ENCODE measurements at places on chromosomes 5 and 9.

GRCh38 chr5:134552301-134552700 lies 26.8 kb downstream of the JADE2 start:
- no peak for DNase-seq

- DNase-seq: no peak
Observed at GRCh38 chr5:61342071-61342501, 10.0 kb downstream of the ZSWIM6 start.

GRCh38 chr9:4579001-4579400 lies 83.1 kb upstream of the PLPP6 start:
- no peak for DNase-seq

GRCh38 chr5:69484891-69485290 lies 7.7 kb upstream of the OCLN start:
- DNase-seq: no peak

GRCh38 chr9:106733828-106734380 lies 129.1 kb upstream of the ZNF462 start:
- no peak for DNase-seq

DNA sequence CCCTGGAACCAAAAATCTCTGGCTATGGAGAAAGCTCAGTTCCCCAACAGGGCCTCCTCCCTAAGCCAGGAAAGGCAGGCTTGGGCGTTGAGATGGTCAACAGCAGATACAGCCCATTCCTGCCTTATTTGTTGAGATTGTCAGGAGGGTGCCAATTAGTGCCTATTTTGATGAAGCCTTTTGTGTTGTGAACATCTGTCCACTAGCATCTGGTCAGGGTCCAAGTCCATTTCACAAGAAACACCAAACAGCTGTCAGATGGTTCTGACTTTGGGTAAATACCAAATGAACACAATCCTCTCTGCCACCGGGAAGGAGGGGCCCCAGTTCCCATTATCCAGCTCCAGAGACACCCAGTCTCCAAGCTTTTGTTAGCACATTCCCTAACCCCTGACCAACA lies 19.9 kb downstream of the SEMA6A start:
- no peak for DNase-seq

GRCh38 chr9:133987446-133987788 lies 4.7 kb downstream of the VAV2 start:
- DNase-seq: no peak

- no peak for DNase-seq
Observed at GRCh38 chr5:80963966-80964481, 3.9 kb downstream of the RASGRF2 start.

DNA sequence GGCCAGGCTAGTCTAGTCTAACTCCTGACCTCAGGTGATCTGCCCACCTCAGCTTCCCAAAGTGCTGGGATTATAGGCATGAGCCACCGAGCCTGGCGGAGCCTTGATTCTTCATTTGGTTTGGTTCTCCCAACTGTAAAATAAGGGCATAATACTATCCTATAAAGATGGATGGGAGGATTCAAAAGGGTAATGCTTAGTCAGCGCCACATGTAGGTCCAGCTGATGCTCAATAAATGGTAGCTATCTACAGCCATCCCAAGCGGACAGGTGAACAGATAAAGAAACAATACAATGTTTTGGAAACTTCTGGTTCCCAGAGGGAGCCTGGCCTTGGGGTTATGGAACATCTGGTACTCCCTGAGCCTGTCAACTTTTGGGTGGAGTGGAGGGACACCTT lies 13.6 kb upstream of the SET start:
- DNase-seq: no peak

- DNase-seq: no peak
Observed at GRCh38 chr9:111805830-111806241, 11.1 kb upstream of the SHOC1 start.

- DNase-seq: peak; percentile 54
Observed at GRCh38 chr9:14661421-14662059, 31.7 kb downstream of the ZDHHC21 start.

- DNase-seq: no peak
Observed at GRCh38 chr9:108138516-108138915, 648.9 kb upstream of the KLF4 start.

- DNase-seq: no peak
Observed at GRCh38 chr5:34523387-34523726, 132.8 kb upstream of the RAI14 start.
